ENCODE measurements at places on chromosomes 1 and 21.

GRCh38 chr21:41827951-41828883, 50.9 kb downstream of the PRDM15 start:
- DNase-seq = no peak

- no peak for DNase-seq
Observed at GRCh38 chr21:34704119-34704518, 35.3 kb downstream of the CLIC6 start.

DNA sequence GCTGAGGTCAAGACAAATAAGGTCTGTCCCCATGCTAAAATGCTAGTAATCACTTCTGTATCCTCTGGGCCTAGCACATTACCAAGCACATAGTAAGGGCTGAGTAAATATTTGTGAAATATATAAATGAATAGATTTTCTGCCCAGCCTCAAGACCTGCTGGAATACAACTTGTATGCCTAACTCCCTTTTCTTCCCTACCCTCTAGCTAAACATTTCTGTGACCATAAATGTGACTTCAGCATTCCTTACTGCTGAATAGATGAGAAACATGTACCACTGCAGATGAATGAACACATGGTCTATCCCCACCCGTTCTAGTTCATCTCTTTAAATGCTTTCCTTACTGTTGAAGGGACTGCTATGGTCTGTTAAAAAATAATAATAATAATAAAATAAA, 209.0 kb upstream of the HOOK1 start:
- DNase-seq = no peak

DNA sequence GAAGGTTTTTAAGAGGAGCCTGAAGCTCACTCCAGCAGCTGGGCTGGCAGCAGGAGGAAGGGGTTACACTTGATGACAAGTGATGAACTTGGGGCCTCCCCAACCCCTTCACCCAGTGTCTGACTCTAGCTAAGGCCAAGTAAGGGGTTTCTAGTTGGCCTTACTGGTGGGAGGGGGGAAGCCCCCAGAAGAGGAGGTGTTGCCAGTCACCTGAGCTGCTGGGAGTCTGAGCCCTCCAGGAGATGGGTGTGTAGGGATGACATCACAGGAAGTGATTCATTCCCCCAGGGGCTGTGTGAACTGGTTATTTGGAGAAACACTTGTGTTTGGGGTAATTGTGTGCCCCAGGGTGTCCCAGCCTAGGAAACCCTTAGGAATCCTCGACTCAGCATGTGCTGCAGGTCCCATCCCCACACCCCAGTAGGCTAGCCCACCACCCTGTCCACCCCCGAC, 3.1 kb downstream of the PADI1 start:
- no peak for DNase-seq

GRCh38 chr1:66197785-66198184, 336.2 kb upstream of the SGIP1 start:
- DNase-seq = no peak

GRCh38 chr21:17823846-17824245, 4.7 kb upstream of the C21orf91 start:
- no peak for DNase-seq

DNA sequence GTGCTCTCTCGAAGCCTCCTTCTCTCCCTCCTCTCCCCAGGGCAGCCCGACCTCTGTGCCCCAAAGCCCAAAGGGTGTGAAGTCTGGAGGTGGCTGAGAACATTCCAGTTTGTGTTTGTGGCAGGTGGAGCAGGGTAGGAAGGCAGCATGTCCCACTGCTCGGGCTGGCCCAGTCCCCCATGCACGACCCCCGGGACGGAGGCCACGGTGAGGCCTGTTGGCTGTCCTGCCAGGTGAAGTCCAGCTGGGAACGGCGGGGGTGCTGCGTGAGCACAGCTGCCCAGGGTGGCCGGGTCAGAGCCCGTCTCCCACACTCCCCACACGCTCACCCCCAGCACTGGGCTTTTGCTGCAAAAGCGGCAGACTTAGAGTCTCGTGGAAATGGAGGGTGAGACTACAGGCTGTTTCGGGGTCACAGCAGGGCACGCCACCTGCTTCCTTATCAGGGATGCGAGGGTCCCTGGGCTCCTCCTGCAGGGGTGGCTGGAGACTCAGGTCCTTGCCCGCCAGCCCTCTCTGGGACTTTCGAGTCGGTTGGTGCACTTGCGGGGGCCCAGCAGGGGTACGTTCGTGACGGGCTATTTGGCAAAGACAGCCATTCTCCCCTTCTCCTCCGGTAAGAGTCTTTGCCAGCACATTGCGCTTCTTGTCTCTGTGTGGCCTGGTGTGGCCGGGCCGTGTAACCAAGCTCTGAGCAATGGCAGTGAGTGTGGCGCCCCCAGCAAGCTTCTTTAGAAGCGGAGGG, 40.3 kb downstream of the MORN1 start:
- DNase-seq = no peak

DNA sequence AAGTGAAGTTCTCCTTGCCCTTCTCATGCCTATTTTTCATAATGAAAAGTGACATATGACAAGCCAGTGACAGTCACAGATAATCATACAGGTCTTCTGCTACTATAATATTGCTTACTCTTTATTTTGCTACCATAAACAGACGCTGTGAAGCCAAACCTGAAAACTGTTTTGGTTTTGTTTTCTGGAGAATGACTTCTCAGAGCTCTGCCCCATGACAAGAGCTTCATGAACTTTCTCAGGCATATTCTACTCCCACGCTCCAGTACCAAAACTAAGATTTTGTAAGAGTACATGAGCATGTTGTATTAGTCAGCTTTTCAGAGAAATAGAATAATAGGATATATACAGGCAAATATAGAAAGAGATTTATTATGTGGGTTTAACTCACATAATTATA, 64.3 kb upstream of the VTCN1 start:
- no peak for DNase-seq

- no peak for DNase-seq
Observed at GRCh38 chr1:55235722-55236121, 20.6 kb upstream of the USP24 start.

GRCh38 chr1:117632269-117633067, 26.6 kb downstream of the TENT5C start:
- no peak for DNase-seq

DNA sequence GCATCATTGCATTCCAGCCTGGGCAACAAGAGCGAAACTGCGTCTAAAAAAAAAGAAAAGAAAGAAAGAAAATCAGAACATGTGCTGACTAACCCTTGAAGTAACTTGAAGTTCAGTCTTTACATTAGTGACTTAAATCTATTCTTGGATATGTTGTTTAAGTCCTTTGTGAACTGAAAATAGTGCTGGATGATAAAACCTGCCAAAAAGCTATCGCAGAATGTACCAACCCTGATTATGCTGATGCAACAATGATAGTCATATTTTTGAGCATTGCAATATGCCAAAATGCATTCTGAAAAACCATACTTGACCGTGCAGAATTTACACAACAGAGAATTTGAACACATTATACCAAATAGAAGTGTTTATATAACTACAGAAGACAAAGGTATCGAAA, 30.7 kb downstream of the SHISAL2A start:
- no peak for DNase-seq

GRCh38 chr1:226425004-226425378, 17.1 kb upstream of the PARP1 start:
- DNase-seq = peak; percentile 23

- no peak for DNase-seq
Observed at GRCh38 chr1:10818262-10819197, 22.1 kb upstream of the CASZ1 start.

GRCh38 chr1:156860628-156861423, at the start of gene NTRK1:
NTRK1 (plus strand) TSS chr1:156860865; CDS start chr1:156860935, 70 bp downstream.
- DNase-seq = peak; percentile 59

DNA sequence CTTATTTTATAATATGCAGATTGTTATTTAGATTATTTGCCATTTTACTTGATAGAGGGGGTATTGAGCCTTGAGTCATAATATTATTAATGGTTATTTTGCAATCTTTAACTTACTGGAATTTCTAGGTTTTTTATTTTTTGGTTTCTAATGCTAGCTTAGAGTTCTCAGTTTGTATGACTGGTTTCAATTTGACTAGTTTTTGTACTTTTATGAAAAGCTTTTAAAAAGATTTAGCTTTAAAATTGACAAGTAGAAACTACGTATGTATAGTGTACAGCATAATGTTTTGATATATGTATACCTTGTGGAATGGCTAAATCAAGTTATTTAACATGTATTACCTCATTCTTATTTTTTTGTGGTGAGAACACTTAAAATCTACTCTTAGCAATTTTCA, 41.5 kb downstream of the CEP350 start:
- DNase-seq = no peak

DNA sequence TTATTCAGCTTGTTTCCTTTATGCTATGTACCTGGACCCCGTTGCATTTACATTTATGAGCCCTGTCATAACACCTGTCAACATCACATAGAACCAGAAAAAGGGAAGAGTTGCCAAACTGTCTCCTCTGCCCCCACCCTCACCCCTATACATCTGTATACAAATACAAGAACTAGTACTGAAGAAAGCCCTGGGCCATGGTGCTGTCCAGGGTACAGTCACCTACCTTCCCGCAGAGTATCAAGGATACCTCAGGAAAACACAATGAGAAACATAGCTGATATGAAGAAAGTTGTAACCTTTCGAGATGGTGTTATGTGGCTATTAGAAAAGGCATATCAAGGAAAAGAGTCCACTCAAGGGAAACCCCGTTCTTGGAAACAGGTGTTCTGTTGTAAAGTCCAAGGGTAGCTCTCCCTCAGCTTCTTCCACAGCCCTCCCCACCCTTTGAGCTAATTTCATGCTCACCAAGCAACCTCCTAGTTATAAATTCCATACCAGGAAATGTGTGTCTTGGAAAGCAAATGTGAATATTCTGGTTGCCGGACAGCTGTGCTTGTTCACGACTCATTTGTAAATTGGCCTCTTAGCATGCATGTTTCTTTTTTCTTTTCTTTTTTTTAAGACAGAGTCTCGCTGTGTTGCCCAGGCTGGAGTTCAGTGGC, 16.7 kb upstream of the AVPR1B start:
- DNase-seq = no peak

DNA sequence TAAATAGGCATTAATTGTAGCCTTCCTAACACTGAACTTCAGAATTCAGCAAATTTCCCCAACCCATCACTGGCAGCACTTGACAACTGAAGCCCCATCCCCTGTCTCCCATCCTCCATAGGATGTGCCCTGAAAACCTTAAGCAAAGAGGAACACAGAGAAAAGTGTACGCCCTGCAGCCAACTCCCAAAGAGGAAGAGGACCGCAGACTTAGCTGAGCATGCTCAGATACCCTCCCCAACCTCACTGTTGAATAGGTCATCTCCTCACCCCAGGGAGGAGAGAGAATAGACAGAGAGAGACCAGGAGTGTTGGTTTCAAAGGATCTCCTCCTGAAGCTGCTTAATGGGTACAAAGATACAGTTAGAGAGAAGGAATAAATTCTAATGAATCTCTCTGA, 50.5 kb downstream of the CD2 start:
- DNase-seq = no peak

- no peak for DNase-seq
Observed at GRCh38 chr1:101959456-101959855, 37.3 kb downstream of the OLFM3 start.

- no peak for DNase-seq
Observed at GRCh38 chr21:31293986-31294385, 50.1 kb downstream of the TIAM1 start.

- peak; percentile 33 for DNase-seq
Observed at GRCh38 chr1:162498496-162498810, 835 bp downstream of the UHMK1 start.

GRCh38 chr1:59431566-59432294, 134.8 kb downstream of the FGGY start:
- no peak for DNase-seq

GRCh38 chr1:107419003-107419402, 278.2 kb downstream of the NTNG1 start:
- no peak for DNase-seq

DNA sequence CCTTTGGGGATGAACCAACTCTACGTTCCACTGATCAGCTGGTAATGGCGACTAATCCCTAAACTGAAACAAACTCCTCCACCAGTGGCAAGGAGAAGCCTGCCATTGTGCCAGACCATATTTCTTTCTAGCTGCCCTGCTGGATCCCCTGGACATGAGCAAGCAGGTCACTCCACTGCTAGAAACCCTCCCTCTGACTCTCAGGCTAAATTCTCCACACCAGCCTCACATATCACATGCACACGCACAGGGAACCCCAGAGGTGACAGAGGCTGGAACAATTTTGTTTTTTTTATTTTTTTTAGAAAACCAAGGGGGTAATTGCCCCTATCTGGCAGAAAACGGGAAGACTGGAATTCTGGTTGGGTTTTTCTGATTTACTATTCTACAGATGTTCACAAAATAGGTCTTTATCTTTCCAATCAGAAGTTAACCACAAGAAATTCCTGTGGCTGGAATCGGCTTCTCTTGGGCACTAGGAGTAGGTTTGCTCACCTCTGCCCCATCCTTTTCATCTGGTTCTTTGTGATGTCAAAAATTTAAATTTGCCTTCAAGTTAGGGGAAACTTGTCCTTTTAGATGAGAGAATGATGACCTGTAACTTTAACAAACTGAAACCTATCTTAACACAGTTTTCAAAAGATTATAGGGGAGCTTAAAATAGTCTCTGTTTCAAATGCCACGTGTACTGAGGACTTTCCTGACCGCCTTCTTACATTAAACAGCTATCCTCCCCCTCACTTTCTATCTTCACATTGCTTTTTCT, 258.1 kb downstream of the SDCCAG8 start:
- no peak for DNase-seq

DNA sequence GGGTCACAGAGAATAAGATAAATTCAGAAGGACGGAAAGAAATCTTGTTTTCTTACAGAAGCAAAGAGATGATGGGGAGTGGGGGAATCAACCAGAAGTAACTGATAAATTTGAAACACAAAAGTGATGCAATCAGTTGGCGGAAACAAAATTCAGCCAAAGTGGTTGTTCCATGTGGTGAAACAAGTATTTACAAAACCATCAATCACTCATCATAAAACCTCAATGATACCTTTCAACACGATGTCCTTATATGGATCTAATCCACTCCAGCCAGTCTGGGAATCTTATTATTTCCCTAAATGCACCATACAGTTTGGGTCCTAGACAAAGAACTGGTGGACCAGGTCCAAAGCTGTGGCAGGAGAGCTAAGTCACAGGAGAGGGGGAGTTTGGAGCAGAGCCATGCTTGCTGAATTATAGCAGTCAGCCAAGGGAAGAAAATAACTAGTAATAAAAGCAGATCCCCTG, 303.8 kb upstream of the LRRC7 start:
- no peak for DNase-seq

- peak; percentile 13 for DNase-seq
Observed at GRCh38 chr1:239718571-239718970, 332.2 kb downstream of the CHRM3 start.
